ENCODE measurements at places on chromosomes 5 and 9.

GRCh38 chr9:14824481-14824880 is 85.7 kb downstream of the FREM1 start:
- no peak for DNase-seq

DNA sequence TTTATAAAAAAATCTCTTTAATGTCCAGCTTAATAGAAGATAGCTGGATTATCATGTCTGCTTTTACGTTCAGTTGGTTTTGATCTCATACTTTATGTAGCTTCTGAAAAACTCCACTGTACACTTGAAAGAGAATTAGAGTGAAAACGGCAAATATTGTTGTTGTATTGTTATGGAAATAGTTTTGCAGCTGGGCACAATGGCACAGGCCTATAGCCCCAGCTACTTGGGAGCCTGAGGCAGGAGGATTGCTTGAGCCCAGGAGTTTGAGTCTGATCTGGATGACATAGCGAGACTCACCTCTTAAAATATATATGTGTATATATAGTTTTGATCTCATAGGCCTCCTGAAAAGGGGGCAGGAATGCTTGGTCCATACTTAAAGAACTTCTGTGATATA is 67.4 kb upstream of the PRRC1 start:
- DNase-seq, result no peak

DNA sequence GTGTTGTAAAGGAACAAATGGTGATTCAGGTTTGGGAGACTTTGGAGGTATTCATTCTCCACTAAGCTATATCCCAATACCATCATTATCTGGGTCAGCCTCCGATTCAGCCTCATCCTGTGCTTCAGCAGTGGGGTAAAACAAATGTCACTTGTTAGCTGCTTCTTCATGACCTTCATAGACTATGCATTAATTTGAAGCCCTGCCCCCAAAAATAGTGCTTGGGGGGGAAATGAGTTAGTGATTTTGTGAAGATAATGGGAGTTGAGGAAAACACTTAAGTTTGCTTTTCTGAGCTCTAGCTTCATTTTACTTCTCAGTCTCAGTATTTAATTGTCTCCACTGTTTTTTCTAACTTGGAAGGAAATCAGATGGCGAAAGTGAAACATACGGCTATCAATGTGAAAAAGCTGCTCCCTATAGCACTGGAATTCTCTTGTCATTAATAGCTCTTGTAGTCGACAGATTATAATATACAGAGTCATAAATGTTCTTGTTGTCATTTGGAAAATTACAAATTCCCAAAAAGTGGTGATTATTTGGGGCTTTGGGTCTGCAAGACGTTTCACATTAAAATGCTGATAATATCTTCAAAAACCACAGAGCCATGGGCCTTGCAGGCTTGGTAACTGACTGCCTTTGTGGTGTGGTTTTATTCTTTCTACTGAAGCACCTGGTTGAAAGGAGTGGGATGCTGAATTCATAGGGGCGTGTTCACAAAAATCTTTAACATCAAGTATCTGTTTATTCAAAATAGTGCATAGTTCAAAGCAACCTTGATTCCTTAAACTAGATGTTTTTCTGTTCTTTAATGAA is 40.0 kb downstream of the PIK3R1 start:
- DNase-seq, result no peak

GRCh38 chr9:129184596-129185122 is 6.6 kb upstream of the IER5L start:
- no peak for DNase-seq

DNA sequence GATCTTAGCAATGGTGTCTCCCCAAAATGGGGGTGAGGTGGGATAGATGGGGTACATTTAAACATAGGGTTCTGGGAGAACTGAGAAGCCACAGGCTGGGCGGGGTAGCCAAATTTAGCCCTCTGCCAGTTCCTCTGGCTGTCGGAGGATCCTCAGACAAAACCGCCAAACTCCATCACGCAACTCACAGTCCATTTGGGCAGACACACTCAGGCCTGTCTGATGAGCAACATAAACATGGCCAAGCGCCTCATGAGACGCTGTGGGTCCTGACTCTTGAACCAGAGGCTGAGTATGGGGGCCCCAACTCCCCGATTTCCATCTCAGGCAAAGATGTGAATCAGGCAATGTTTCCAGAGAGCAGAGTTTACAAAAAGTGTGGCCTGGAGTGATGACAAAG is 162.3 kb downstream of the FGF18 start:
- no peak for DNase-seq

DNA sequence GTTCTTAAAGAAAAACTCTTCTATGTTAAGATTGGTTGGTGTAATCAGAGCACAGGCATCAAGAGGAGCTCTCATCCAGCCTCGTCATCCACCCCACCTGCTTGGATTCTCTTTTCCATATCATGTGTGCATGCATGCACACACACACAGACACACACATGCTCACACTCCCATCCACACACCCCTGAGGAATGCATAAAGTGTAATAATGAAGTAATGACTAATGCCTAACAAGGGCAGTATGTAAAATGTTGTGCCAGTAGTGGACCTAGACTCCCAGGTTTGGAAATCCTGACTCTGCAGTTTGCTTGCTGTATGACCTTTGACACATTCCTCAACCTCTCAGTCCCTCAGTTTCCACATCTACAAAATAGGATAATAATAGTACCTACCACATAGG is 280.0 kb upstream of the ANKRD55 start:
- no peak for DNase-seq

DNA sequence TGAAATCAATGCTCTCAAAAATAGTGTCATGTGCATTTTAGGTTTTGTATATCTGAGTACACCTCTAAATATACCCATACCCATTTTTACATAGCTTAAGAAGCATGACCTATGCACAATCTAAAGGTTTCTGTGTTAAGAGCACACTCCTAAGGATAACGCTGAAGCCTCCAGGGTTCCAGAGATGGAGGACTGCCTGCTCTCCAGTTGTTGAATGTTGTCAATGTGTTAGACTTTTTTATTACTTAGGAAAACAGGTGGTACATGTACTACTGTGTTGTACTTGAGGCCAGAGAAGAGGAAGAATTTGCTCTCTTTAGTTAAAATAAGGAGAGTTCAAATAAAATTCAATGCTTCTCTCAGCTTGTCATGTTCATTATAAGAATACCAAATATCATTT is 141.2 kb downstream of the EMB start:
- no peak for DNase-seq

- DNase-seq, result peak; percentile 31
Observed at GRCh38 chr5:82225525-82226172, 52.5 kb downstream of the RPS23 start.

DNA sequence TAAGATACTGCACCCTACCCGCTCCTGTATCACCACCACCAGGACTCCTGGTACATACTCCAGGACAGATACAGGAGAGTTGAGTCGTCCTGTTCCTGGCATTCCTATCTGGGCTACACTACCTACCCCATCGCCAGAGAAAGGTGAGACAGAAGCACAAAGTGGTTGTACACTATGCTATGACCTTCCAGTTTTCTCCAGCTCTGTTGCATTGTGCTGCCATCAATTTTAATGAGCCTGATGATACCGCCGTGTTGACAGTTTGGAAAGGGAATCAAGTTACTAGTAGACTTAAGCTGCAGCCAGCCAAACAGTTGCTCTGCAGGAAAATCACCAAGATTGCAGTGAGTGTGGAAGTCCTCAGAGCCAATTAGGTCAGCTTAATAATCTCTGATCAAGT is 35.2 kb downstream of the ANP32B start:
- DNase-seq, result no peak

DNA sequence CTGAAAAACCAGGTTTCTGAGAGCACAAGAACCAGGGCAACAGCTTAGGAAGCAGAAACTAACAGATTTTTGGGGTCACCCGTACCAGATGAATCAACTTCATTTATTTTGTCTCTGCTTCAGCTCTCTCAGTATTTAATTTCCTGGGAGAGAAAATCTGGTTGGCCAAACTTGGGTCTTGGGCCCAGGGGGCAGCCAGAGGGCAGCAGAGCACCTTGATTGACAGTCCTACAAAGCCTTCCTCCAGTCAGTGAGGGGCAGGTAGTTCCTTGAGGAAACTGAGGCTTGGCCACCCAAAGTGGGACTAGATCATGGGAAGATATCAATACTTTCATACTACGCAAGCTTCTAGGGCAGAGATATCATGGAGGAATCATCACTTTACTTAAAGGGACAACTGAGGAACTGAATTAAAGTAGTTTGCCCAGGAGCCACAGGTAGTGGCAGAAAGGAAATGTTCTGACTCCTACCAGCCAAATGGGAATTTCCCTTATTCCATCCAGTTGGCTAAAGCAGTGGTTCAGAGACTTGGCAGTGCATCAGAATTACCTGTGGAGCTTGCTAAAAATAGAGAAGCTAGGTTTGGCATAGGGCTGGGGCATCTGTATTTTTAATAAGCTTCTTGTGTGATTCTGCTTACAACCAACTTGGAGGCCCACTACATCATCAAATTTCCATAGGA is 21.5 kb upstream of the ARHGAP26 start:
- DNase-seq, result peak; percentile 14

DNA sequence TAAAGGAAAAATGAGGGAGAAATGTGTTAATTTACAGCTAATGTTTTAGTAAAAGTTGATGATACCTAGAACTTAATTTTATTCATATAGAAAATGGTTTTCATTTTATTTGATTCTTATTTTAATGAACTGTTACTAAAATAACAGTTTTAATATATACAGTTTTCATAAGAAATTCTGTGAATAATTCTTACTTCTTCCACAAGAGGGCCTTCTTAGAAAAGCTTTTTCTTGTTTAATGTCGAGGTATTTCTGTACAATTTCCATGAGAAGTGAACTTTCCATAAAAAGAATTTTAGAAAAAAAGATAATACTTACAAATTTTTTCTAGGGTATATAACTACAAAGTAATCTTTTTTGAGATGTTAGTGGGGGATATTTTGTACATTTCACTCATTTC is 73.9 kb downstream of the KLF9 start:
- DNase-seq, result no peak

GRCh38 chr5:141841378-141842180 is 36.6 kb downstream of the PCDH1 start:
- DNase-seq, result no peak

GRCh38 chr5:113278976-113279375 is 155.8 kb downstream of the TSSK1B start:
- no peak for DNase-seq

DNA sequence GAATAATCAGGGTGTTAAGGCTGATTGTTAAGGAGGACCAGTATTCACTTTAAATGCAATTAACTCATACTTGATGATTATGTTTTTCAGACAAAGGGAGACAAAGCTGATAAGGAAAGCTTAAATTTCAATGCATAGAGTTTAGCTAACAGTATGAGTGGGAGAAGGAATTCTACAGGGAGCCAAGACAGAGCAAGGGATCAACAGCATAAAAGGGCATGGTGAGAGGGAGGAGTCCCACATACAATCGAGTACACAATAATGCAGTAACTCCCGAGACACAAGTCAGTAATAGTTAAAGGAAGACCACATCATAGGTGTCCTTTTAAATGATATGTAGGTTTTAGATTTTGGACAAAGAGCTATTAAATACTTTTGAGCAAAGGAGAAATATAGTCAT is 191.7 kb upstream of the PTPRD start:
- DNase-seq, result no peak

GRCh38 chr5:35198686-35199085 is 31.6 kb downstream of the PRLR start:
- DNase-seq, result no peak

GRCh38 chr5:161686881-161687280 is 1.4 kb downstream of the GABRA6 start:
- DNase-seq, result no peak

DNA sequence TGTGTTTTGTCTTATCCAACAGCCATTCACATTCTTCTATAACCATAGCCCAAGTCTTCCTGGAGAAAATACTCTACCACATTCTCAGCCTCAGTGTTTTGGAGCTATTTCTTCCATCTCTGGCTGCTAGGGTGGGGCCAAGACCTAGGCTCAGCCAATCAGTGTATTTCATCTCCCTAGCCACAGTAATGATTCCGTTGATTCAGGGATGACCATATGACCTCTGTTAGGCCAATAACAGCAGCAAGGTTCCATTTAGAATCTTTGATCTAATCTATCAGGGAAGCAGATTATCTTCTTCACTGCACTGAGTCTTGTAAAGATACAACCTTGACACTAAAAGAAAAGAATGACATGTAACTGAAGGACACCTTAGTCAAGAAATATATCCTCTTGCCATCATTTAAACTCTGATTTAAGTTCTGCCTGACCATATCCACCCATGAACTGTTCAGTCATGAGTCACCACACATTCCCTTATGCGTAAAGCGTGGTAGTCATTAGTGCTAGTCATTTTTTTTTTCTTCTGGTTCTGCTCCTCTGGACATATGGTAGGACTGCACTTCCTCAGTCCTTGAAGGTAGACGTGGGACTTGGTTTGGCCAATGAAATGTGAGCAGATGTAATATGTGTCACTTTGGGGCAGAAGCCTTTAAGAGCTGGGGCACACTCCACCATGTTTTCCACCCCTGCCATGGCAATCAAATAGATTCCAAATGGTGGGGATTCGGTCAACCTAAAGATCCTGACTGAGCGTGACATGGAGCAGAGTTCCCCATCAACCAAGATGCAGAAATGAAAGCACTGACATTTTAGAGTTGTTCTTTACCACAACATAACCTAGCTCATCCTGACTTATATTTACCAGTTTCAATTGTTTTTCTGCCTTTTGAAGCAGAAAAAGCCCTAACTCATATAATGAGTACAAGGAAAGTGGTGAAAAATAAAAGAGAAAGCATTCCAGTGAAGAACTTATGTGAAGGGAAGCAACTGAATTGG is 12.7 kb upstream of the PRELID2 start:
- DNase-seq, result no peak

- no peak for DNase-seq
Observed at GRCh38 chr5:168296682-168297081, 5.2 kb downstream of the WWC1 start.

GRCh38 chr5:32384621-32385020 is 59.9 kb downstream of the ZFR start:
- no peak for DNase-seq

GRCh38 chr5:2741956-2742355 is 9.5 kb downstream of the IRX2 start:
- no peak for DNase-seq

- DNase-seq, result no peak
Observed at GRCh38 chr5:67020096-67020615, 176.4 kb downstream of the CD180 start.

DNA sequence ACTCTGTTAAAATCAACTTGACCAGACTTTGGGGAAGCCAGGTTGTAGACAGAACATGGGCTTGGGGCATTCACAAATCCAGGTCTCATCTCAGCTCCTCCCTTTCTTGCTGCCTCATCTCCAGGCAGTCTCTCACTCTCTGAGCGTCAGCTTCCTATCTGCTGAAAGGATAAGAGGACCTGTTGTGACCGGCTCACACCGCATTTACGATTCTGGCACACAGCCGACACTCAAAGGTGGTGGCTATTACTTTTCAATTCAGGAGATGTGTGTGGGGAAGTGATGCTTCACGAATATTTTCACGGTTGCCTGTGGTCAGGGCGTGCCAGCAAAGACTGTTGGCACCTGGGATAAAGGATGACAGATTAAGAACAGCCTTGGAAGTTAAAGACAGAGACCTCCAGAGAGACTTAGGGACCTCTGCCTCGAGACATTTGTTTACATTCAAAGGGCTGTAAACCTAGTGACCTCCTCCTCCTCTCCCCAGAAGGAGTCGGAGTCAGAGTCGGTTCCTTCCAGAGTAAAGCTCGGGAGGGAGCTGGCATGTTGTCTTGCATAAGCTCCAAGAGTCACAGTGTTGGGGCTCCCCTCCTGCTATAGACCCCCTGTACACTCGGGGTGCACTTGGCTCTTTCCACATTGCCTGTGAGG is 83.2 kb downstream of the AK8 start:
- no peak for DNase-seq
